Activated T-cell treated with anti-CD3 and anti-CD28 coated beads for 24 hours (primary cell): ENCODE measurements at places on chromosomes 16 and 17.

DNA sequence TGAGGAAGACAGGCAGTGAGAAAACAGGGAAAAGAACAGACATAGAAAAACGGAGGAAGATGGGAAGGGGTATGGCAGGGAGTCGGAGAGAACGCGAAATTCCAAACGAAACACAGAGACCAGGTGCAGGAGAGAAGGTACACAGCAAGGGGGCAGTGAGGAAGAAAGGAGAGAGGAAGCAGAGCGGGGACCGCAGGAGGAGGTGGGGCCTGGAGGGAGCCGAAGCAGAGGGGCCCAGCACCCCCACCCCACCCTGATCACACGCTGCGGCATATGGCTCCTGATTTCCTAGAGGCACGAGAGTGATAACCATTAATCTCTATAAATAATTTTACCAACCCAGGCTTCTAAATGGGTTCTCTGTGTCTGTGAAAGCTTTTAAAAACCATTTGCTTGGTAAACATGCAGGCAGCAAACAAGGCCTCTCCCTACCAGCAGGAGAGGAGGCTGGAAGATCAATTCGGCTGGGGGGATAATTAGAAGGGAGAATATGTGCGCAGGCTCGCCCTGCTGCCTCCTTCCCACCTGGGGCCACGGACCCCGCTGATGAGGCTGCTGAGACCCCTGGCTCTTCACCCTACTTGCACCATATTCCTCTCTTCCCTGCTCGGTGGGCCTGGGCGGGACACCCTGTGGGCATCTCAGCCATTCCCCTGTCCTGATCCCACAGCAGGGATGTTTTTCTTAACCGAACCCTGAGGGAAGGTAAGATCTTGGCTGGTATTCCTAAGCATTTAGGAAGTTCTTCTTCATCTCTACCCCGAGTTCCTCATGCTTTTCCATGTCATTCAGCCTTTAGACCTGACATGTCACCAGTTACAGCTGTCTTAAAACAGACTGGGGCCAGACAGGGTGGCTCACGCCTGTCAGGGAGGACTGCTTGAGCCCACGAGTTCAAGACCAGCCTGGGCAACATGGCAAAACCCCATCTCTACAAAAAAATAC lies 86.7 kb downstream of the TMEM132E start:
- no peak for DNase-seq

GRCh38 chr17:9036336-9036735 lies 15.0 kb downstream of the NTN1 start:
- DNase-seq, result no peak

- DNase-seq, result no peak
Observed at GRCh38 chr16:73793260-73793659, 503.4 kb upstream of the PSMD7 start.

- peak; percentile 53 for DNase-seq
Observed at GRCh38 chr17:2792366-2793169, 3.7 kb upstream of the RAP1GAP2 start.

DNA sequence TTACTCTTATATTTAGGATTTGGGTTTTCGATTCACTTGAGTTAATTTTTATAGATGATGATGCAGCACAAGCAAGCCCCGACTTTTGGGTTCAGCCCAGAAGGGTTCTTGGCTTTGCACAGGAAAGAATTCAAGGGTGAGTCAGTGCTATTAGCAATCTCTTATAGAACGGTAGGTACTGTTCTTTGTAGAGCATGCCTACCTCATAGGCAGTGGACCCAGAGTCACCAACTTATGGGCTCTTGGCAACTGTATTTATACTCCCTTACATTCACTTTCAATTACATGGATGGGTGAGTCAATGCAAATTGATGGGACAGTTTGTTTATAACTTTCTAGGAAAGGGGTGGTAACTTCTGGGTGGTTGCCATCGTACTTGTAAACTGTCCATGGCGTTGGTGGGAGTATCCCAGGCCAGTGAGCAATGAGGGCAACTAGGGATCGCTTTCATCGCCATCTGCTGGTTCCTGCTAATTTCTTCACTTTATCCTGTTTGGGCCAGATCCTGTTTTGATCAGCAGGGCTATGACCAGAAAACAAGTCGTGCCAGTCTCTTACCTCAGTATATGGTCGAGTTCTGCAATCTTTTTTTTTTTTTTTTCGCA lies 362.6 kb downstream of the CNTNAP4 start:
- no peak for DNase-seq

- no peak for DNase-seq
Observed at GRCh38 chr17:75816693-75817092, 27.5 kb downstream of the UNC13D start.

DNA sequence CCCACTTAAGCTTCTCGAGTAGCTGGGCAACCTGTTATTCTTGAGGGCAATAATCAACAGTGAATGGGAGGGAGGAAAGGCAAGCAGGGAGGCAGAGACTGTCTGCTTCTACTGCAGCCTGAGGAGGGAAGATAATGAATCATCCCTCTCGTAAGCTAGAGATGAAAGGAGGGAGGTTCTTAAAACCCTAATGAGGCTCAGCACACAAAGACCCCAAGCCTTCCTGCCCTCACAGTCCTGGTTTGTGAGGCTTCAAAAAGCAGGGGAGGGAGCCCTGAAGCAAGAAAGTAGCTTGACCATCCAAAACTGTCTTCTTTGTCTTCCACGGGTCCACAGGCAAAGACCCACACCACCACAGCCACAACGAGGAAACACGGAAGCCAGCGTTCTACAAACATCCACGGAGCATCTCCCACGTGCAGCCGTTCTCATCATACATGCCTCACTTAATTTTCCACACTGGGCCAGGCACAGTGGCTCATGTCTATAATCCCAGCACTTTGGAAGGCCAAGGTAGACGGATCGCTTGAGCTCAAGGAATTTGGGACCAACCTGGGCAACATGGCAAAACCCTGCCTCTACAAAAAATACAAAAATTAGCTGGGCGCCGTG lies 1.8 kb downstream of the PIK3R5 start:
- no peak for DNase-seq

DNA sequence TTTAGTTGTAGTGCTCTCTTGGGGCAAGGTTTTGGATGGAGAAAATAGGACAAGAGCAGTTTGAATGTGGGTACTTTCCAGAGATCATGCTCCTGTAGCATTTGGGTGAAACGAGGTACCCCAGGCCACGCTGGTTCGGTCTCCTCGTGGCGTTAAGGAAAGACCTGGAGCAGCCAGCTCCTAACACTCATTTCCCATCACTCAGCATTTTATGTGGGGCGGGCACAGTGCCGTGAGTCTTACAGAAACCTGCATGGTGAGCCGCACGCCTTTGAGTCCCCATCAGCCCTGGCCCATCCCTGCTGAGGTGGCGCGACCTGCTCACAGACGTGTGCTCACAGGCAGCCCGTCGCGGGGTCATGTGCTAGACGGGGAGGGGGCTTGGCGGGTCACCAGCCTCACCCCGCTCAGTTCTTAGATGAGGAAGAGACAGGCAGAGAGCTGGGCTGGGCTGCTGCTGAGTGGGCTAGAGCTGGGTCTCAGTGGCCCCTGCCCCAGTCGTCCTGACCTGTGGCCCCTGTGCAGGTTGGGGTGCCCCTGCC lies 37.3 kb downstream of the TBCD start:
- DNase-seq, result no peak

- no peak for DNase-seq
Observed at GRCh38 chr17:29616300-29617048, 6.2 kb downstream of the CORO6 start.

DNA sequence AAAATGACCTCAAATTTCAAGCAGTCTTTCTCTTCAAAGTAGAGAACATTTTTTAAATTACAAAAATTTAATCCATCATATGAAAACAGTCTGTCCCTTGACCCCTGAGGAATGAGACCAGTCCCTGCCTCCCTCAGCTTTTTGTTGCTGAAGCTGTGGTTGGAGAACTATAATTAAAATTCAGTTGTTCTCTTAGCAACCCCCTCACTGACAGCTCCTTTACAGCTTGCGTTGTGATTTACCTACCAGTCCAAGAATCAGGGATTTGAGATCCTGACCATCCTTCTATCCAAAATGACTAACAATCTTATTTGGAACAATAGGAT lies 29.8 kb downstream of the LYRM1 start:
- DNase-seq, result no peak

DNA sequence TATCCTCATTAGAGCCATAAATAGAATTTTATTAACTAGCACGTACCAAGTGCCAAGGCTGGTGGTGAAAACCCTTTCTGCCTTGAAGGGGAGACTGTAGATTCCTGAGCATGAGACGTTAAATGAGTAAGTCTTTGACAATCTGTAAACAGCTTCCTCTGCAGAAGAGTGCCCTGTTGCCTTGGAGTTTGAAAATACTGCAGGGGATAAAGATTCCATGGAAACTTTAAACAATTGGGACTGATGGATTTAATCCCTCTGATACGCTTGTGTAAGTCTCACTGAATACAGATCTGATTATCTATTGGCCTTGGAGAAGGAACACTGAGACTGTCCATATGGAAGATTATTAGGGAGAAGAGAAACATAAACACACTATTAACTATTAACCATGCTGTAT lies 1053.4 kb upstream of the RBFOX1 start:
- no peak for DNase-seq

DNA sequence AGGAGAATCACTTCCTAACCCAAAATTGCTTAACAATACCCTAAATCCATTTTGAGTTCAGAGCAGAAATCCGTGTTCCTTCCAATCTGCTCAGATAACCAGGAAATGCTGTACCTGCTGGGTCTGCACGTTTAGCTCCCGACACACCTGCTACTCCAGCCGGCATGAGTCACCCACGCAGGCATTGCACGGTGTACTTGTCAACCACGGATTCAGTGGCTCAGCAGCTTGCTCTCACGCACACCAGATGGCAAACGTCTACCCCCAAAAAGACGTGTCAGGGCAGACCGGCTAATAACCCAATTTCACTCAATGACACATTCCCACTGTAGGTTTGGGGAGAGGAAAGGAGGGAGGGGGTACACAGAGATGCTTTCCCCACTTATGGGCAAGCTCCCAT lies 468.1 kb downstream of the SOX9 start:
- DNase-seq, result no peak

GRCh38 chr16:635573-636205 lies 416 bp downstream of the METTL26 start:
- DNase-seq, result no peak

GRCh38 chr17:42484304-42484703 lies 25.6 kb downstream of the ATP6V0A1 start:
- peak; percentile 55 for DNase-seq

DNA sequence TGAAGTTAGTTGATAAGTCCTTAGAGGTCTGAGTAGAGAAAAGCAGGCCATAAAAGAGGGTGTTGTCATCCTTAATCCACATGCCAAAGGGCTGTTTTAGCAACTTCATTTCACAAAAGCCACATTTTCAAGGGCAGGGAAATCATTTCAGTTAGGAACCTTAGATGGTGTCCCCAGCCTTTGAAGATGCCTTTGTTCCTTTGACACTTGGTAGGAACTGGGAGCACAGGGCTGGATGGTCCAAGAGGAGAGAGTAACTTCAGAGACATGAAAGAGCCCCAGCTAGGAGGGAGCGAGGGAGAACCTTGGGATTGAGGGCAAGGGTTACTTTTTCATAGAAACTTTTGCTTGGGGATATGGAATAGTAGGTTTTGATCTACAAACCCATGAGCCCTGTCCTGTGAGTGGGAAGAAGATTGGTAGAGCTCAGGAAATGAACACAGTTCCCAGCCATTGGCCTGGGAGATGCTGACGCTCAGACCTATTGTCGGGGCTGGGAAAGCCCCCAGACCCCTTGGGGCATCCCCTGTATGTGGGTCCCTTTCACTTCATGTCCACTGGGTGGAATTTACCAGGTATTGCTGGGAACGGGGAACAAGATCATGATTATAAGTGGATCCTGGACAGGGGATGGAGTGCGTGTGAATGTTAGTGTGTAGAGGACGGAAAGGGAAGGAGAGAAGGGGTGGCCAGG lies 18.9 kb downstream of the MSI2 start:
- DNase-seq, result no peak

DNA sequence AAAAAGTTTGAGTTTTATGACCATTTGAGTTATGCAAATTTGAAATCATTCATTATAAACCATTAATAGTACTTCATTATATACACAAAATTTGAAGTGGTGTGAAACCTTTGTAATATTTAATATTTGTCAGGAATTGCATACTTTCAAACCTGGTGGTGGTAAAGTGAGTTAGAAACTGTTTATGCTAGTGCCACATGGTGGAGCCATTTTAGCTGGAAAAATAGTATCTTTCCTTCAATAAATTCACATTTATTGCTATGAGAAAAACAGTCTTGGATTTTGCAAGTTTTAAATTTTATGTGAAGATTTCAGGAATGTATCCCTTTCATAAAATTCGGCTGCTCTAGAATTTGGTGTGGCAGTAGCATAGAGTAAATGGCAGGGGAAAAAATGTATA lies 7.3 kb upstream of the BLMH start:
- DNase-seq, result no peak

GRCh38 chr17:43135454-43135819 lies 10.3 kb upstream of the BRCA1 start:
- DNase-seq, result no peak

- DNase-seq, result no peak
Observed at GRCh38 chr17:37488009-37488604, 1.6 kb upstream of the DUSP14 start.

- no peak for DNase-seq
Observed at GRCh38 chr16:50474138-50474537, 74.1 kb upstream of the NKD1 start.

DNA sequence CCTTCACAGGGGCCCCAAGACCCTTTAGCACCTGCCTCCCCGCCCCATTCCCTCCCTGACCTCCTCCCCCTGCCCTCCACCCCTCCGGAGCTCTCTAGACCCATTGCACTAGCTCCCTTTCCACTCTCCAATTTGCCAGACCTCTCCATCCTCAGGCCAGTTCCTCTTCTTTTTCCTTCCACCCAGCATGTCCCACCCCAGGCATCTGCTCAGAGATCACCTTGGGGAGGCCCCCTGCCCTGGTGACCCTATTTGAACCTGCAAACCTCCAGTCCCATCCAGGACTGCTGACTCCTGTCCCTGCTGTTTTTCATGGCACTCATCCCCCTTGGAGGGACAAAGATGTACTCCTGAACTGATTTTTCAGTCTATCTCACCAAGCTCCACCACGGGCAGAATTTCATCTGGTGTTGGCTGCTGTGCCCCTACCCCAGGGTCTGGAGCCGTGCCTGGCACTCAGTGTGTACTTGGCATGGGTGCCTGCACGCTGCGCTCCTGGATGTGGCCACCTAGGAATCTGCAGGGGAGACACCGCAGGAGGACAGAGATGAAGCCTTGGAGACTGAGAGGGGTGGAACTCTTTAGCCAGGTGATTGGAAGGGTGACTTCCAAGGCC lies 85.6 kb upstream of the CACNG5 start:
- no peak for DNase-seq

GRCh38 chr17:79027925-79028491 lies 4.0 kb downstream of the C1QTNF1 start:
- no peak for DNase-seq

GRCh38 chr16:29303520-29303919 lies 103.0 kb downstream of the NPIPB11 start:
- DNase-seq, result no peak

DNA sequence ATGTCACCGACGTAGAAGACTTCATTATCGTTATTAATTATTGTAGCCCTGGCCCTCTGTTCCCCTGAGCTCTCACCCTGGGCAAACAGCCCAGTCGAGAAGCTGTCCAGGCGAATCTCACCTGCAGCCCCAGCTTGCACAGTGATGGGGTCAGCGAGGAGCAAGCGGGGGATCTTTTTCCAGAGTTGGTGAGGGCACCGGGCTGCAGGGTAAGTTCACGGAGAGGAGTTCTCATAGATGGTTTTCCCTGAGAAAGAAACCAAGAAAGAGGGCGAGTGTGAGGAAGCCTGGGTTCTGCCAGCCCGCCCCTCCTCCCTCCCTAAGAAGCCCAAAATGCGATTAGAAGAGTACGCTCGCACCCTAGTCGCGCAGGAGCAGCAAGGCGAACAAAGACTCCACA lies 436 bp downstream of the SPAG5 start:
- no peak for DNase-seq
